Naive thymus-derived CD8-positive, alpha-beta T cell (primary cell): ENCODE measurements at places on chromosomes 4 and X.

GRCh38 chr4:109155682-109156283 lies 146.7 kb downstream of the COL25A1 start:
- no peaks in the 10 kb centered on the region for H3K4me1 ChIP-seq
- H3K36me3 ChIP-seq, result no peaks in the 10 kb centered on the region
- no peak for DNase-seq
- no peak overlapping the region for H3K4me3 ChIP-seq

- H3K27me3 ChIP-seq, result no peaks in the 10 kb centered on the region
- H3K4me1 ChIP-seq, result no peaks in the 10 kb centered on the region
- no peak overlapping the region for H3K27ac ChIP-seq
Observed at GRCh38 chrX:31506360-31506759, 434.5 kb upstream of the FTHL17 start.

DNA sequence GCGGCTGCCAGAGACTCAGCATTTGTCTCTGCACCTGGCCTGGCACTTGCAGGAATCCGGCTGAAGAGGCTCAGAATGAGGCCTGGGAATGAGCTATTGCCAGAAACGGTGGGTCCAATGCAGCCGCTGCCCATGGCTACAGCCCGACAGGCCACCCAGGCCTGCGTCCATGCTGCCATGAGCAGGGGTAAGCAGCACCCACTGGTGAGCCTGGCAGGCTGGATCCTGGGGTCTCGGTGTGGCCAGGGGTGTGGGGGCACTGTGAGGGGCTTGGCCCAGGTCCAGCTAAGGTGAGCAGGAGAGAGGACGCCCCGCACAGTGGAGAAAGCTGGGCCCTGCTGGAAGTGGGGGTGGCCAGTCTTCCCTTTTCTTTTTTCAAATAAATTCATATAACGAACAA lies 60.3 kb upstream of the MXD4 start:
- H3K4me3 ChIP-seq, result no peak overlapping the region
- no peaks in the 10 kb centered on the region for H3K27me3 ChIP-seq
- no peak overlapping the region for H3K27ac ChIP-seq
- peaks cover 8% of the 10 kb centered on the region for H3K4me1 ChIP-seq
- H3K36me3 ChIP-seq, result peaks cover 6% of the 10 kb centered on the region
- DNase-seq, result no peak

DNA sequence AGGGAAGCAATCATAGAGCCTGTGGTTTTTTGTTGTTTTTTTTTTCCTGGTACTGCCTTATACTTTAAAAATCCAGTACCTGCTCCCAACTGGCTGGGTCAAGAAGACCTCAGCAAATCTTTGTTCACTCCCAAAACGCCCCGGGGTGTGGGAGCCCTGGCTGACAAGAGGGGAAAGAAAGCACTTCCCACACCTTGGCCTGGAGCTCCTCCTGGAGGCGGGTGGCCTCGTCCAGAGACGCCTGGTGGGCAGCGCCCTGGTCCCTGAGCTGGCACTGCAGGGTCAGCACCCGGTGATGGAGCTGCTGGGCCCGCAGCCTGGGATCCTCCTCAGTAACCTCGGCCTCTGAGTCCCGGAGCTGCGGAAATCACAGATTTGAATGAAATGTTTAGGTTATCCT lies 38.2 kb downstream of the C4orf50 start:
- peaks cover 5% of the 10 kb centered on the region for H3K36me3 ChIP-seq
- no peak for DNase-seq
- no peak overlapping the region for H3K27ac ChIP-seq
- H3K27me3 ChIP-seq, result peaks cover 26% of the 10 kb centered on the region
- no peaks in the 10 kb centered on the region for H3K4me1 ChIP-seq
- H3K4me3 ChIP-seq, result no peak overlapping the region

GRCh38 chr4:52241916-52242315 lies 190.8 kb downstream of the SPATA18 start:
- H3K4me1 ChIP-seq, result no peaks in the 10 kb centered on the region
- H3K27me3 ChIP-seq, result no peaks in the 10 kb centered on the region
- no peak for DNase-seq
- H3K36me3 ChIP-seq, result no peaks in the 10 kb centered on the region
- H3K4me3 ChIP-seq, result no peak overlapping the region

DNA sequence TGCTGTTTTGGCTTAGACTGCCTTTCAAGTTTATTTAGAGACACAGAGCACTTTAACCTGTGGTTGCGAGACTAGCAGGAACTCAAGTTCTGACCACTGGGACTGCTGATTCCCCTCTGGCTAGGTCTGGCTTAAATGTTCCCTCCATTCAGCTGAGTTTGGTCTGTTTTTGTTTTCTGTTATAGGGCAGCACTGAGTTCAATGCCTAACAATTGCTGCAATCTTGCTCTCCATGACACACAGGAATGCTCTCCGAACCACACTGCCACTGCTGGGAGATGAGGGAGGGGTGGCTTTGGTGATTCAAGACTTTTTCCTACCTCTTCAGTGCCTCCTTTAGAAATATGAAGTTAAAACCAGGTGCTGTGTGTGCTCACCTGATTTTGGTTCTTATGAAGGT lies 106.3 kb upstream of the EOLA2 start:
- no peak overlapping the region for H3K4me3 ChIP-seq
- DNase-seq, result no peak
- no peaks in the 10 kb centered on the region for H3K4me1 ChIP-seq
- peaks cover 18% of the 10 kb centered on the region for H3K27me3 ChIP-seq
- H3K36me3 ChIP-seq, result peaks cover 11% of the 10 kb centered on the region
- H3K27ac ChIP-seq, result no peak overlapping the region

GRCh38 chrX:24231641-24232179 lies 82.2 kb downstream of the SUPT20HL2 start:
- H3K4me3 ChIP-seq, result no peak overlapping the region
- H3K27me3 ChIP-seq, result no peaks in the 10 kb centered on the region
- peaks cover 2% of the 10 kb centered on the region for H3K36me3 ChIP-seq
- H3K4me1 ChIP-seq, result no peaks in the 10 kb centered on the region
- no peak overlapping the region for H3K27ac ChIP-seq

- DNase-seq, result no peak
- H3K27ac ChIP-seq, result no peak overlapping the region
- H3K27me3 ChIP-seq, result no peaks in the 10 kb centered on the region
- no peaks in the 10 kb centered on the region for H3K36me3 ChIP-seq
Observed at GRCh38 chr4:151888367-151888866, 127.6 kb upstream of the GATB start.

DNA sequence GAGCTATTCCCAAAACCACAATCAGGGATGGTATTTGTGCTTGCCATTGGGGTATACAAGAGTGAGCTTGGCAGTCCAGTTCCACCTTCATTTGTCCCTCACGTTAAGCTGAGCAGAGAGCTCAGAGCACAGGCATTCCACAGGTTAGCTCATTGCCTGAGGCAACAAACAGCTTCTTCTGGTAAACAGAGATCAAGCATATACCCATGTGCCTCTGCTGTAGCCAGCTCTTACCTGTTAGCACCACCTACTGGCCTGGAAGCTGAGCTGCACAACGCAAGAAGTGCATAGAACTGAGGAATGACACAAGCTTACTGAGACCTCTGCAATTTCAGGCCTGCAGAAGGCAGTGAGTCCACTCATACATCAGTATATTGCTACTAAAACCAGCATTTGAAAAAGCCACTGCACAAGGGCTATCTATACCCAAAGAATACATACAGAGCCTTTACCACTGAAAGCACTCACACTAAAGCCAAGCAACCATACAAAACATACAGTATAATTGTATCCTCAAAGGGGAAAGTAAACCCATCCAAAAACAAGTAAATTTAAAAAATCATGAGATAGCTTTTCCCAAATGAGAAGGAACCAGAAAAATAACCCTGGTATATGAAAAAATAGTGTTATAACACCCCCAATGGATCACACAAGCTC lies 258.3 kb upstream of the GABRA2 start:
- no peak for DNase-seq
- no peak overlapping the region for H3K4me3 ChIP-seq
- no peaks in the 10 kb centered on the region for H3K36me3 ChIP-seq
- no peaks in the 10 kb centered on the region for H3K4me1 ChIP-seq
- no peaks in the 10 kb centered on the region for H3K27me3 ChIP-seq
